ENCODE measurements at places on chromosomes 7 and 10. TPM values are rescaled to one million over a fixed set of nuclear protein-coding genes. Genes with fewer than 3 reads are reported as not detected.

LRIT1 gene
- not detected for polyA plus RNA-seq

PTPN12 gene
- polyA plus RNA-seq: 24.0 TPM

NUTM2E gene
- 0.28 TPM for polyA plus RNA-seq

GTF2I gene
- 18.9 TPM for polyA plus RNA-seq

DNA sequence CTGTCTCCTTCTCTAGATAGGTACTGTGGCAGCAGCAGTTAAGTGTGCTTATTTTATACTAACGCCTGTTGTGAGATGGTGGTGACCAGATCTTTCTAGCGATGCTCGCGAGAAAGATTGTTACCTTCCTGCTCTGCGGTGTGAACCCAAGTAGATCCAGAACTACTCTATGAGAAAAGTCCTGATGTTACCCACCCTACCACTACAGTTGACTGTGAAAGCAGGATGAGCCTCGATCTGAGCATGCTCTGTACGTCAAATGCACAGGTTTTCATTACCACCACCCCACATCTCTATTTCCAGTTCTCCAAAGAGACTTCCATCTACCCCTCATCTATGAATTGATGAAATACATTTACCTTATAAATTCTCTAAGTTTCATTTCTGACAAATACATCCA is 64.6 kb upstream of the KCTD7 start:
- DNase-seq: no peak

DNA sequence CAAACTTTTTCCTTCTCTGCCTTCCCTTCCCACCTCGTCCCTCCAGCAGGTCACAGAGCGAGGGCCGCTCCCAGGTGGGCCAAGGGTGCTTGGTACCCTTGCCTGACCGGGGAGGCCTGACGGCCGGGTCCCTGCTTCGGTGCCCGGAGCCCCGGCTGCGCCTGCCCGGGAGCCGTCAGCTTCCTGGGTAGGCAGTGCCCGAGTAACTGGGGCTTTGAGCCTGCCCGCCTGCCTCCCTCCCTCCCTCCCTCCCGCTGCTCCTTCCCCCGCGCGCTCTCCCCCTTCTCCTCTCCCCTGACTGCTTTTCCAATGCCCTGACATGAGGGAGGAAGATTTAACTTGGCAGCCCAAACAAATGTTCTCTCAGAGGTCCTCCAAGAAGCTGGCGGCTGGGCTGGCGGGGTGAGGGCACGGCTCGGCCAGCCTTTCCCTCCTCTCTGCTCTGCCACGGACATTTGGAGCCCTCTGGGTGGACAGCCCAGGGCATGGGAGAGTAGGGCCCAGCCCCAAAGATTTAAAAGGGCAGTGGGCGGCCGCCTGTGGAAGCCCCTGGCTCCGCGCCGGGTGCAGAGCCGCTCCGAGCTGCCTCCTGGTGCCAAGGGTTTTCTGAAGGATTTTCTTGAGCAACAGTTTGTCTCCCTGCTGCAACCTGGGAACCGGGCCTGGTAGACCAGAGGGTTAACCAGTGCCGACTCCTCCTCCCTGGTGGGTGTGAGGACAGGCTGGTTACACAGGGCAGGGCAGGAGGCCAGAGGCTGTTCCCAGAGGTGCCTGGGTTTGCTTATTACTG is 2.0 kb downstream of the ZMIZ1 start:
- peak; percentile 89 for DNase-seq

- peak; percentile 53 for DNase-seq
These were observed 171.2 kb downstream of the PRKAG2 start for GRCh38 chr7:151705636-151706276.

DNA sequence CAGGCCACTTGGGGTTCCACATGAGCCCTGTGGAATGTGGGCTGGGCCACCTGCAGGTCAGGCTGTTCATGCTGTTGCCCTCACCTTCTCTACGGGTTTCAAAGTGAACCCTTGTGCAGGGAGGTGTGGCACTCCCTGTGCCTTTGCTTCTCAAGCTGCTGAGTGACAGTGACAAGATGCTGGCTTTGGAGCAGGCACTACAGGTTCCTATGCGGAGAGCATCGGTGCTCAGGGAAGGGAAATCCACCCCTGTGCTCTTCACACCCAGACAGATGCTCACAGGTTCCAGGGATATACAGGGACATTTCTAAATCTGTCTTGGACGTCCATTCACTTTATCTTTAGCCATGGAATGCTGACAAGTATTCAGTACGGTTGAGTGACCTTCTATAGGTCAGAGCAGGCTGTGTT is 1005.0 kb downstream of the LRMDA start:
- DNase-seq: peak; percentile 40

DNA sequence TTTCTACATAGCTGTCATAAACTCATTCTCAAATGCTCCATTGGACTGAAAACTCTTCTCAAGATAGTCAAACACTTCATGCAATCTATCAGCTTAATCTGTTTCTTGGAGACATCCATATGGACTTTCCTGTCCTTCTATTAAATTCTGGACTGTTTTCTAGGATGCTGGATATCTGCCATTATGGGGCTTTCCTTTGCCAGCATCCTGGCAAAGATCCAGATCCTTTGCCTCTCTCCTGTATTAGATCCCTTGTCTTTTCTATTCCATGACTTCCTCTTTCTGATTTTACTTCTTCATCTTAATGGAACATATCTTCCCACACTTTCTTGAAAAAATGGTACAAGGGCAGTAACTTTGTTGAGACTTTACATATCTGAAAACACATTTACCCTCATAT is 35.9 kb upstream of the SKAP2 start:
- no peak for DNase-seq

- DNase-seq: no peak
These were observed 8.1 kb downstream of the STK17A start for GRCh38 chr7:43590862-43591557.

DNA sequence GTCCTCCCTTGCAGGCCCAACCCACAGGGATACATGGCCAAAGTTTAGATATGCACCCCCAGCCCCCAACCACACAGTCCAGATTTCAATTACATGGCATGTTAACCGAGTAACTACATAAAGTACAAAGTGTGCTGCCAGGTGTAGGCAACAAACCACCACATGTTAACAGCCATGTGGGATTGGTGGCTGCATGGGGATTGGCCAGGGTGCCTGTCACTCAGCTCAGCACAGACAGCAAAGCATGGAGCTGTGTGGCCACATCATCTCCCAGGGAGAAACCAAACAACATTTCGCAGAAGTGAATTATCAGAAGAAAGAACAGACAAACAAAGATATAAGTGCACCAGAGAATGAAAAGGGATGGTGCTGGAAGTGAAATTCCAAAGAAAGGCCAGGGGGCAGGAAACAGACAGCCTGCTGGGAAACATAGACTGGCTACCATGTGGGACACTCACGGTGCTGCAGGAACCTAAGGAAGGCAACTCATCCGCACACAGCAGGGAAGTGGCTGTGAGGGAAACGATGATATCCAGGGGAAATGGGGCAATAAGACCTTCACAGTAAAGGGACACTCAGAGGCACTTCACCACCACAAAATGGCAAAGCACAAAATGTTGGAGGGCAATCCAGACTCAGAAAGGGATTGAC is 171.2 kb downstream of the PTPRN2 start:
- no peak for DNase-seq

DNA sequence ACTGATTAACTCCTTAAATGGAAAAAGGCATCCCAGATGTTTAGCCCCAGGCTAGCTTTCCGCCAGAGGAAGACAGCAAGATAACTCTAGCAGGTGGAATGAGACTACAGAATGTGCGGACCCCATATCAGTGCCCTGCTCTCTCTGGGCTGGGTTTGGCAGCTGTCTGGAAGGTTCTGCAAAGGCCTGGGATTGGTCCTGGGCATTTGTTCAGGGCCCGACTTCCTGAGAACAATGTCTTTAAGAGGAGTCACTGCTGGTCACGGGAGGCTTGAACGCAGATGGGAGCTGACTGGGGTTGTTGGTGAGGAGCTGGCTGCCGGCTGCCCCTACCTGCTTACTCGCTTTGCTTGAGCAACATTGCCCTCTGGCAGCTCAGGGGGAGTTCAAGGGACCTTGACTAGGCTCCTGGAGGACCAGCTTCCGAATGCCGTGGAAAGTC is 130.6 kb upstream of the BTBD16 start:
- DNase-seq: peak; percentile 53
